ENCODE measurements at places on chromosomes 5 and 9.

DNA sequence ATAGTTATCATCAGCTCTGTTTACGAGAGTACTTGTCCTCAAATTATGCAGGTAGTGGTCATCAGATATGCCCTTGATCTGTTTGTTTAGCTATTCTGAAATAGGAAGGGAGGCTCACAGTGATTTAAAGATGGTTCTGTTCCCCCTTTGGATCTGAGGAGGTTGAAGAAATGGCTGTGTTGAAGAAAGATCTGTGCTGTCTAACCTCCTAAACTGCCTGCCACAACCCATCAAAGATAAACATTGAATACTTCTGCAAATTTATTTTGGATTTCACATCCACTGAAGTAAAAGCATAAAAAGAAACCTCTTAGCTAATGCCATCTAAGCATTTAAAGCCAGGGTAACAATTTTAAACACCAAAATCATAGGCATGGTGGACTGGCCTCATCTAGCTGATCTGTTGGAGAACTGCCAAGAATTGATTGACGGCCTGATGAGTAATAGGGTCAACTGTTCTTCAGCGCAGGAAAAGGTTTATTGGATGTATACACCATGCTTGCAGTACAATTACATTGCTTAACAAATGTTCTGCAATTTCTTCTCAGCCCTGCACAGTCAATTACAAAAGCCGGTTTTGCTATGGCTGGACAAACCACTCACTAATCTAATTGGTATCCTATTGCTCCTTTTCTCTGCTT lies 97.6 kb downstream of the SEMA6A start:
- no peak for DNase-seq

DNA sequence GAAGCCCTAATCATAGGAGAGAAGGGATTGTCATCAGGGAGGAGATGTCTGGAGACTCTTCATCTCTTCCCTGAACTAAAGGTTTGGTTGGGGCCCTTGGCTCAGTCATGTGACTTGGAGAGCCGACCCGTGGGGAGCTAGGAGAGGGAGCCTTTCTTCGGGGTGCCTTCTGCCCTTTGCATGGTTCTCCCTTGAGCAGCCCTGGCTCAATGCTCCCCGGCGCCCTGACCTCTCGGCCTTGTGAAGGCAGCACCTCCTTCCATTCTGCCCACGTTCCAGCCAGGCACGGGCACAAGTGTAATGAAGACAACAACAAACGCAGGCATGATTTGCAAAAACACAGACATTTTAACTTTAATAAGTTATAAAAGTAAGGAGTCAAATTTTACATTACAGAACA lies 50.4 kb downstream of the ZNF354C start:
- no peak for DNase-seq

DNA sequence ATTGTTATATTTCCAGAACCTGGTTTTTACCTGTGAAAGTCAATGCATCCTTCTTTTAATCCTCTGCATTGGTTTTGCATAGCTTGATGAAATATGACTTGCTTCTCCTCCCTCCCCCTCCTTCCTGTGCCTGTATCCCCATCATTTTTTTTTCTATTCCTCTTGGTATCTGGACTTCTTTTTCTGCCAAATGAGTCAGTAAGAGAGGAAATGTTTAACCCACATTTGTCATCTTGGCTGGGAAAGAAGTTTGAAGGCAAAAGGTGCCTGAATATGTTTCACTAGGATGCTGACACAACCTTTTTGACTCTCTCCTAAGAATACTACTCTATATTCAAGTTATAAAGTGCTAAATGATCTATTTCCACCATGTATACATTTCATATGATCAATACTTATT lies 35.5 kb upstream of the CDKN2B start:
- DNase-seq, result no peak

DNA sequence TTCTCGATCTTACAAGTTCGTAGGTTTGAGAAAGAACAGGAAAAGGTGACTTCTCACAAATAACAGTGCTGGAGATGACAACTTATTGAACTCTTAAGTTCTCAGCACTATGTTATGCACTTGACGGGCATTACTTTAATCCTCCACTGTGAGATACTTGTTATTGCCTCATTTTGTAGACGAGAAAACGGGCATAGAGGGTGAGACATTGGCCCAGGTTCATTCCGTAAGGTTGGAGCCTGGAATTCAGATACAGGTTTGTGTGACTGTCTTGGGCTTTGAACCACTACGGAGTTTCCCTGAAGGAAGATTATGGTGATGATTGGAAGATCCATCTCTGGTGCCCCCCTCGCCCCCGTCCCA lies 657 bp downstream of the MAT2B start:
- peak; percentile 13 for DNase-seq

GRCh38 chr5:58816181-58816731 lies 233.4 kb downstream of the RAB3C start:
- DNase-seq, result no peak

GRCh38 chr9:36637491-36638270 lies 65.0 kb downstream of the MELK start:
- no peak for DNase-seq

GRCh38 chr5:139640421-139641115 lies 7.6 kb upstream of the CXXC5 start:
- DNase-seq, result peak; percentile 6

- DNase-seq, result no peak
Observed at GRCh38 chr9:125472926-125473701, 211.5 kb downstream of the GAPVD1 start.

GRCh38 chr5:109923205-109923604 lies 233.5 kb downstream of the MAN2A1 start:
- no peak for DNase-seq

GRCh38 chr9:79664375-79664831 lies 92.6 kb downstream of the TLE4 start:
- no peak for DNase-seq

- no peak for DNase-seq
Observed at GRCh38 chr9:136207616-136208015, 2.7 kb upstream of the LHX3 start.

DNA sequence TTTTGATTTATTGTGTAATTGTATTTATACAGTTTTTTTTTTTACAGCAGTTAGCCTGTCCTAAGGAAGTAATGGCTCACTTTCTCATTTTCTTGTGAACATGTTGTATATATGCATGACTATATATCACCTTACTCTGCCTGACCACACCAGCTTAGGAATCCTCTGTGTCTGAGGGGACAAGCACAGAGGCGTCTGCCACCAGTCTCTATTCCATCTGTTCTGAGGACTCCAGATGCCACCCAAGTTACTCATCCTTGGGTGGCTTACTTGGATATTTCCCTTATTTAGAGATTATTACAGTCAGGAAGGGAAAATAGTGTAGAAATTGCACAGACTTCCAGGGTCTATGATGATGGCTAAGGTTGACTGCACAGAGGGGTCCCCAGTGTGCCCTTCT lies 256.3 kb upstream of the C9orf72 start:
- no peak for DNase-seq

GRCh38 chr9:35844628-35845270 lies 15.7 kb downstream of the TMEM8B start:
- DNase-seq, result no peak

DNA sequence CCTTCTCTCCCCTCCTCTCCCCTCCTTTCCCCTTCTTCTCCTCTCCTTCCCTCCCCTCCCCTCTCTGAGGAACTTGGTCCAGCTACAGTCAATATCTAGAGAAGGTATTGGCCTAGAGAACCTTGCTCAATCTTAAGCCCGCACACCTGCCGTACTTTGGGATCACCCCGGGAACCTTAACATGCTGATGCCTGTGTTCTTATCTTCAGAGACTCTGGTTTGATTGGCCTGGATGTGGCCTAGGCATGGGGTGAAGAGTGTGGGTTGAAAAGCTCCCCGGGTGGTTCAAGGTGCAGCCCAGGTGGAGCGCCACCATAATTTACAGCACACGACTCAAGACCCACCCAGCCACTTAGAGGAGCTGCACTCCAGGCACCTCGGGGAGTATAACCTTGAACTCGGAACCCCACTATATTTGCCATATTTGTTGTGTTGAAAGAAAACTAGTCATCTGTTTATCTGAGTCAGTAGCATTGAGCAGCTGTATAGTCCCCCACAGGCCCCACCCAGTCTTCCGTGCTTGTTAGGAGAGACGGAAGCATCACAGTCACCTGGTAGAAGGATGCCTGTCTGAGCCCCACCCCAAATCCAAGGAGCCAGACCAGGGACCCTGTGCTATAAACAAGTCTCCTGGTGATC lies 14.4 kb upstream of the PHF19 start:
- peak; percentile 47 for DNase-seq

- no peak for DNase-seq
Observed at GRCh38 chr9:89453452-89453851, 44.5 kb downstream of the SEMA4D start.

DNA sequence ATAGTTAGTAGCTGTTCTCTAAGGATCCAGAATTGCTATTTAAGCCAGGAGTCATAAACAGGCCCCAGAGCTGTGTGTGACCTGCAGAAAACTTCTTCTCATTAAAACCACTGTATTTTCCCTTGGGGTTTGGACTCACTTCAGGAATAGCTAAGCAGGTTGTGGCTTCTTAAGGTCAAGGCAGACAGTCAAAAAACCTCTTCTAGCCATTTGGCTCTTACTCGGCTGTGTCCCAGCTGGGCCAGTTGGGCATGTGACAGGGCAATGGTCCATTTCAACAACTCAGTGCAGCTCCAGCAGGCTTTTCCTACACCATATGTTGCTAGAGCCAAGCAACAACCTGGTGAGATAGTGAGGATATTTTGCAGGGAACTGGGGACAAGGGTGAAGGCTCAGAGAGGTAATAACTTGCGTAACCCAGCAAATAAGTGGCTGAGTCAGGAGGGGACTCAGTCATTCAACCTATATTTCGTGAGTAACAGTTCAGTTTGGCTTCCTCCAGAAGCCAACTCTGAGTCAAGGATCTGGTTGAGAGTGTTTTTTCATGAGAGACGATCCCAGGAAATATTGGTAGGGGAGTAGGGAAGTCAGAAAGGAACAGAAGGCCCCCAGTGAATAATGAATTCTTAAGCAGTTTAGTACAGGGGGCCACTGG lies 115.4 kb upstream of the PPP2R2B start:
- no peak for DNase-seq

DNA sequence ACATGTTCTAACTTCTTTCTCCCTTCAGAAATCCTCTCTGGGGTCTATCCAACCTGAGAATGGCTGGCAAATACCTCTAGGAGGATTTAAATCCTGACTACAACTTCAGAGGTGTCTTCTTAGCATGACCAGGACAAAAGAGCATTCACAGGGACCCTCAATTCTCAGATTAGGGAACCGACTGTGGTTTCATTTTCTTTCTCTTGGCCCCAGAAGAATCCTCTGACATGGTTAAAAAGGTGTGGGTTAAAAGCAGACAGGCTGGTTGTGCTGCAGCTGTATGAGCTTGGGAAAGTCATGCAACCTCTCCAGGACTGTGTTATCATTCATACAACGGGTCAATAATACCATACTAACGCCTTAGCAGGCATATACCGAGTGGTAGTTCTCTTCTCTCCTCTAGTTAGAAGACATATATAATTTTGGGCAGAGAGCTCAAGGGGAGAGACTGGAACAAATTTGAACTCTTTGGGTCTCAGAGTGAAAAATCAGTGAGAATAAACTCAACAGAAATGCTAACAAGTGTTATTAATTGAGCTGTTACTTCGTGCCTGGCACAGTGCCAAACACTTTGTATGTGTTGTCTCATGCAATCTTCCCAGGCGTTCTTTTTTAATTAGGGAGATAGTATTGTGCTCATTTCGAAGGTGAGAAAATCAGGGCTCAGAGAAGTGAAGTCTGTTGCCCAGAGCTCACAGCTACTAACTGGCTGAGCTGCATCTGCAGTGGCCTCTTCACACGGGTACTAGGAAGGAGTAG lies 35.2 kb downstream of the INSYN2B start:
- DNase-seq, result no peak

- no peak for DNase-seq
Observed at GRCh38 chr5:179171816-179172745, 111.9 kb downstream of the ZNF354C start.
